ENCODE measurements at places on chromosomes 3 and 15. TPM values are rescaled to one million over a fixed set of nuclear protein-coding genes. Genes with fewer than 3 reads are reported as not detected.
A peak's percentile ranks its signal among the peaks of the same experiment; 100 is the strongest.

DNA sequence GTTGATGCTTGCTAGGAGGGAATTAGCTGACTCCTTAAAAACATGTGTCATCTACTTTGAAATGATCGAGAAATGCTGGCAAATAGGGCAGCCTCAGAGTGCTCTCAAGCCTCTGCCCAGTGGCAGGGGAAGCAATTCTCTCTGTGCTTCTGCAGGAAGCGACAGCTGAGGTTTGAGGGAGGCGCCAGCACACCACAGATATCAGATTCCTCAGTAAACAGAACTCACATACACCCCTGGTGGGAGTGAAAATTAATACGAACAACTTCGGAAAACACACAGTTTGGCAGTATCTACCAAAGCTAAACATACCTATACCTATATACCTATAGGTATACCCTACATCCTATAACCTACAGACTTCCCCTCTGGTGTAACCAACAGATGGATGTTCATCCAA, 61.3 kb downstream of the NSMCE3 start:
- DNase-seq, result no peak
- peaks cover 8% of the 10 kb centered on the region for H3K27me3 ChIP-seq
- no peaks in the 10 kb centered on the region for H3K36me3 ChIP-seq
- no peaks in the 10 kb centered on the region for H3K4me1 ChIP-seq
- H3K4me3 ChIP-seq, result no peak overlapping the region

The HIGD2B gene
- not detected for total RNA-seq

The GOLGA8G gene
- 0.16 TPM for total RNA-seq

The PCSK6 gene
- not detected for total RNA-seq

GRCh38 chr3:190811775-190812480, 50.6 kb downstream of the GMNC start:
- H3K27ac ChIP-seq, result no peak overlapping the region
- DNase-seq, result peak; percentile 62
- no peaks in the 10 kb centered on the region for H3K36me3 ChIP-seq
- peaks cover 9% of the 10 kb centered on the region for H3K27me3 ChIP-seq
- H3K4me3 ChIP-seq, result peak overlapping the region; percentile 61

The RLBP1 gene
- total RNA-seq, result not detected

DNA sequence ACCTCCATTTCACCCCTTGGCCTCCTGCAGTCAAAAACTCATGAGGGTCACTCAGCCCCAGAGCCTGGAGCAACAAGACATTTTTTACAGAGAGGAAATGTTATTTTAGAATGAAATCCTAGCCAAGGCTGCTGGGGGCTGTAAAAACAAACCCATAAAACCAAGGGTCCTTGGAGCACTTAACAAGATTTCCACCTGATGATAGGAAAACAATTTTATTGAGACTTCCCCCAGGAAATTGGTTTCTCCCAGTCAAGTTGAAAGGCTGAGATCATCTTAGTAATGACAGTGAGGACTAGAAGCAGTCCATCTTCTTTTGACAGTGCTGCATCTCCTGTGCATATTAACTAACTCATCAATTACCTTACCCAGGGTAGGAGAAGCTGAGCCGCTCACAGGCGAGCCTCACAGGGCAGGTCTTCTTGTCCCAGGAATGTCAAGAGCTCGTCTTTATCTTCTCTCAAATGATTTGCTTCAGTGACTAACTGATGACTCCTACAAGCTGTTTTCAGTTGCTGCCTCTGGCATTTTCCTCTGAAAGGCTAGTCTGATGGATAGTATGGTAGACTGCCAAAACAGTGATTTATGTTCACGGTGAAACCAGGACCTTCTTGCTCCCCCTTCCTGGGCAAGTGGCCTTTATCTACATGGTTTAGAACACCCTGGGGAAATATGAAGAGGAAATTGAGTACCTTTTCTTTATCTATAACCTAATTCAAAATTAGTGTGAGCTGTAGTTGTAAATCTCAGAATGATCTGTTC, 34.6 kb upstream of the AEN start:
- H3K27me3 ChIP-seq, result peaks cover 6% of the 10 kb centered on the region
- peak; percentile 42 for DNase-seq
- no peaks in the 10 kb centered on the region for H3K36me3 ChIP-seq
- H3K4me1 ChIP-seq, result peaks cover 14% of the 10 kb centered on the region
- no peak overlapping the region for H3K27ac ChIP-seq

GRCh38 chr3:136632625-136633081, 119.5 kb downstream of the STAG1 start:
- no peak for DNase-seq
- H3K4me3 ChIP-seq, result peak overlapping the region; percentile 33
- no peaks in the 10 kb centered on the region for H3K27me3 ChIP-seq
- H3K4me1 ChIP-seq, result peaks cover 60% of the 10 kb centered on the region
- no peak overlapping the region for H3K27ac ChIP-seq

- DNase-seq, result peak; percentile 75
- H3K4me3 ChIP-seq, result peak overlapping the region; percentile 78
- H3K36me3 ChIP-seq, result peaks cover 16% of the 10 kb centered on the region
These were observed 30.6 kb downstream of the CMTM7 start for GRCh38 chr3:32421991-32422859.

The FAM43A gene
- 27.1 TPM for total RNA-seq

The MITF gene
- 25.3 TPM for total RNA-seq

The XPC gene
- 38.7 TPM for total RNA-seq

GRCh38 chr3:97057365-97057764, 243.0 kb downstream of the EPHA6 start:
- H3K27ac ChIP-seq, result no peak overlapping the region
- H3K27me3 ChIP-seq, result no peaks in the 10 kb centered on the region
- no peaks in the 10 kb centered on the region for H3K36me3 ChIP-seq
- no peaks in the 10 kb centered on the region for H3K4me1 ChIP-seq

The FEZF2 gene
- total RNA-seq, result not detected

GRCh38 chr3:63069806-63070475, 194.7 kb upstream of the CADPS start:
- no peaks in the 10 kb centered on the region for H3K36me3 ChIP-seq
- no peak overlapping the region for H3K4me3 ChIP-seq
- H3K27me3 ChIP-seq, result no peaks in the 10 kb centered on the region
- H3K4me1 ChIP-seq, result no peaks in the 10 kb centered on the region
- DNase-seq, result no peak
- H3K27ac ChIP-seq, result no peak overlapping the region

DNA sequence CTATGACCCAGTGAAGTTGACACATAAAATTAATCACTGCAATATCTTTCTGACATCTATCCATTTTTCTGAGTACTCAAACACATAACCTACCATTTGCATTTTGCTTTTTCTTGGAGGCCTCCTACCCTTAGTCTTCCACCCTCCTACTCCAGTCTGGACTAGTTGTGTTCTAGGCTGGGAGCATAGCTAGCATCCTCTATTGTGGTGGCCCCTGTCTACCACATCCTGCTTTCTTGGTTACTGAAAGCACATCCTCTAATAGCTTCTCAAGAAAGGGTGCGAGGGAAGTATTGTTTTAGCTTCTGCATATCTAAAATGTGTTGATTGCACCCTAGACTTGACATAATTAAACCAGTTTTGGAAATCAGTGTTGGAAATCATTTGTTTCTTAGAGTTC, 176.5 kb downstream of the THSD4 start:
- no peak for DNase-seq
- H3K4me3 ChIP-seq, result no peak overlapping the region

The EPHB3 gene
- total RNA-seq, result 5.6 TPM

The STRIT1 gene
- not detected for total RNA-seq

- peak; percentile 87 for DNase-seq
- H3K4me1 ChIP-seq, result peaks cover 94% of the 10 kb centered on the region
- H3K27me3 ChIP-seq, result no peaks in the 10 kb centered on the region
- peak overlapping the region; percentile 84 for H3K27ac ChIP-seq
- peaks cover 46% of the 10 kb centered on the region for H3K36me3 ChIP-seq
These were observed 4.0 kb downstream of the TM4SF1 start for GRCh38 chr3:149373235-149374125.

- no peak for DNase-seq
- peak overlapping the region; percentile 87 for H3K27ac ChIP-seq
- H3K4me1 ChIP-seq, result peaks cover 17% of the 10 kb centered on the region
- no peaks in the 10 kb centered on the region for H3K27me3 ChIP-seq
These were observed 31.1 kb downstream of the OXSM start for GRCh38 chr3:25820816-25821486.

GRCh38 chr3:8882171-8882593, 81.1 kb downstream of the RAD18 start:
- peaks cover 65% of the 10 kb centered on the region for H3K36me3 ChIP-seq
- H3K27me3 ChIP-seq, result no peaks in the 10 kb centered on the region
- DNase-seq, result no peak
- H3K4me1 ChIP-seq, result peaks cover 52% of the 10 kb centered on the region

GRCh38 chr3:108472001-108472591, 38.3 kb downstream of the MYH15 start:
- peaks cover 84% of the 10 kb centered on the region for H3K4me1 ChIP-seq
- H3K27me3 ChIP-seq, result no peaks in the 10 kb centered on the region
- peak overlapping the region; percentile 87 for H3K27ac ChIP-seq
- no peaks in the 10 kb centered on the region for H3K36me3 ChIP-seq

DNA sequence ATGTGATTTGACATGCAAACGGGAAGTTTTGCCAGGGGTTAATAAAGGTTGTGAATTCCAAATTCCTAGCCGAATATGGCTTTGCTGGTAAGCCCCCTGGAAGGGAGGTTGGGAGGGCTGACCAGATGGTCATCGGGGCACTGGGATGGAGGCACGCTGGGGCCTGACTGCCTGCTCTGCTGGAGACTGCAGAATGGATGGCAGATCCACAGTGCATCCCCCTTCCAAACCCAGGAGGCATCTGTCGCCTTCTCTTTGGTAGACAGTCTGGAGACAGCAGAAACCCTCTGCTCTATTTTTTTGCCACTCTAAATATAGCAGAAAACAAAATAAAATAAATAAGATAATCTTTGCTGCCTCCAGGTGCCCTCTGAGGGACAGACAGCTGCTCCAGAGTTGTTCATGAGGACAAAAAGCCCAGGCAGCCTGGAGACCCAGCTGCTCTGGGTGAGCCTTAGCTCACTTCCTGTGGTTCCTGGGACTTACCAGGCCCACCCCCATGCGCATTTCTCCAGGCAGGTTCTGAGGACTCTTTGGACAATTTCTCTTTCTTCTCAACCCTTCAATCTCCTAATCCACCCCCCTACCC, 6.1 kb upstream of the SPTBN5 start:
- DNase-seq, result no peak
- H3K27me3 ChIP-seq, result peaks cover 2% of the 10 kb centered on the region
- peaks cover 14% of the 10 kb centered on the region for H3K4me1 ChIP-seq
- peaks cover 4% of the 10 kb centered on the region for H3K36me3 ChIP-seq

The TPRG1 gene
- total RNA-seq, result not detected

The SPATA12 gene
- total RNA-seq, result not detected

The TEX55 gene
- not detected for total RNA-seq

The TXNRD3 gene
- total RNA-seq, result 7.2 TPM

GRCh38 chr15:89171136-89172072, 50.0 kb downstream of the RLBP1 start:
- peak; percentile 25 for DNase-seq
- no peak overlapping the region for H3K4me3 ChIP-seq
- H3K27ac ChIP-seq, result no peak overlapping the region
- peaks cover 25% of the 10 kb centered on the region for H3K4me1 ChIP-seq
- H3K27me3 ChIP-seq, result no peaks in the 10 kb centered on the region
- H3K36me3 ChIP-seq, result no peaks in the 10 kb centered on the region

The FNDC3B gene
- 175 TPM for total RNA-seq

The NDN gene
- total RNA-seq, result not detected

The CHST13 gene
- total RNA-seq, result not detected

The TEX264 gene
- 39.2 TPM for total RNA-seq

DNA sequence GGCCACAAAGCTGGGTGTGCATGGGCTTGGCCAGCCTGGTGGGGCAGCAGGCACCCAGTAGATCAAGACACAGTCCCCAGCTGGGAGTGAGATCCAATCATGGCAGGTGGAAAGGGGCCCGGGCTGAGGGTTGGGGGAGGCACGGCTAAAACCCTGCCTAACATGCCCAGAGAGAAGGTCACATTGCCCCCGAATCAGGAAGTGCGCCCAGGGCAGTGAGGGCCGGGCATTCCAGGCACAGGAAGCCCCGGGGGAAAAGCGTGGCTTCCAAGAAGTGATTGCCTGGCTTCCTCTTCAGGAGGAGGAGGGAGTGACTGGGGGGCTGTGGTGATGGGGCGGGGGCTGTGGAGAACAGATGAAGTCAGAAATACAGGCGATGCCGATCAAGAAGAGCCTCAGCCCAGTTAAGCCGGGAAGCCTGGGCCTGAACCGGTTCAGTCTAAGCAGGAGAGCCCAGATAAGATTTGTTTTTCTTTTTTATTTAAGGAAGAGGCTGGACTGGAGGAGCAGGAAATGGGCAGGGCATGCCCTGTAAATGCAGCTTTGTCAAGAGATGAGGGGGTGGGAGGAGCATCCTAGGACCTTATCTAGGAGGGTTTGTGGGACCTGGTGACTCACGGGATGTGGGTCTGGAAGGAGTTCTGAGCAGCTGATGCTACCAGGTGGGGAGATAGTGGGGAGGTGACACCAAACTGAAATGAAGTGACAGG, 83.9 kb downstream of the CHSY1 start:
- peaks cover 60% of the 10 kb centered on the region for H3K4me1 ChIP-seq
- peaks cover 2% of the 10 kb centered on the region for H3K27me3 ChIP-seq
- peaks cover 41% of the 10 kb centered on the region for H3K36me3 ChIP-seq
- DNase-seq, result peak; percentile 52

DNA sequence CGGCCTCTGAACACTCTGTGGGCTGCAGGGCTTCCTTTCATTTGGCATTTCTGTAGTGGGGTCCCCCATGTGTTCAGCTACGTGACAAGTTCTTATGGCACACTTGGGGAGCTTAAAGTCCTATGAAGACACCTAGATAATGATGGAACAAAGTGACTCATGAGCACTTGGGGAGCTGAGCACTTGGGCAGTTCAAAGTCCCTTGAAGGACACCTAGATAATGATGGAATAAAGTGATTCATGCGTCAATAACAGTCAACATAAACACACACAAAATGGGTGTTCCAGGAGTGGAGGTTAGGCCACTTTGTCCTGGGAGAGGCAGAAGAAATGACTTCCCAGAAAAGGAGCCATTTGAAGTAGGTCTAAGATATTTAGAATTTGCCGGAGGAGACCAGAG, 66.6 kb downstream of the LDHAL6B start:
- H3K4me3 ChIP-seq, result no peak overlapping the region
- peaks cover 62% of the 10 kb centered on the region for H3K4me1 ChIP-seq
- H3K36me3 ChIP-seq, result peaks cover 21% of the 10 kb centered on the region
- no peak overlapping the region for H3K27ac ChIP-seq
- no peak for DNase-seq
- H3K27me3 ChIP-seq, result no peaks in the 10 kb centered on the region

The PLSCR2 gene
- total RNA-seq, result not detected

- H3K36me3 ChIP-seq, result no peaks in the 10 kb centered on the region
- DNase-seq, result no peak
- H3K27ac ChIP-seq, result no peak overlapping the region
- no peak overlapping the region for H3K4me3 ChIP-seq
- peaks cover 10% of the 10 kb centered on the region for H3K27me3 ChIP-seq
These were observed 62.7 kb downstream of the CRYGS start for GRCh38 chr3:186481526-186481925.

GRCh38 chr3:34374521-34374920, 576.1 kb downstream of the PDCD6IP start:
- no peaks in the 10 kb centered on the region for H3K4me1 ChIP-seq
- no peak for DNase-seq
- H3K36me3 ChIP-seq, result peaks cover 3% of the 10 kb centered on the region
- no peak overlapping the region for H3K4me3 ChIP-seq
- H3K27me3 ChIP-seq, result peaks cover 2% of the 10 kb centered on the region
- no peak overlapping the region for H3K27ac ChIP-seq

The TRH gene
- total RNA-seq, result not detected

The POPDC2 gene
- not detected for total RNA-seq
